Dermis blood vessel endothelial cell (primary cell): ENCODE measurements at places on chromosomes 11 and 22. TPM values are rescaled to one million over a fixed set of nuclear protein-coding genes. Genes with fewer than 3 reads are reported as not detected.

Gene APOA5
- total RNA-seq = not detected in 2 replicates

Gene DERL3
- total RNA-seq = 0.68 and 1.3 TPM in 2 replicates

Gene CDHR5
- not detected in 2 replicates for total RNA-seq

Gene OR4C15
- not detected in 2 replicates for total RNA-seq

Gene OR4D5
- total RNA-seq = not detected in 2 replicates

Gene SLC25A18
- not detected in 2 replicates for total RNA-seq

Gene FXYD6
- total RNA-seq = 1.1 and 1.7 TPM in 2 replicates

Gene PRAME
- not detected in 2 replicates for total RNA-seq

Gene IL10RA
- total RNA-seq = 0.09 TPM in 1 of 2 replicates, not detected in the other

Gene SLC22A12
- total RNA-seq = not detected in 2 replicates

Gene SCN4B
- total RNA-seq = 0.09 TPM in 1 of 2 replicates, not detected in the other

Gene MRGPRX4
- 0.19 and 0.51 TPM in 2 replicates for total RNA-seq

Gene GAL3ST1
- 0.05 and 0.17 TPM in 2 replicates for total RNA-seq

Gene ATP5MG
- 46.4 and 58.9 TPM in 2 replicates for total RNA-seq

Gene TMEM191C
- total RNA-seq = 0.60 and 0.68 TPM in 2 replicates

Gene CCDC86
- 14.0 and 31.2 TPM in 2 replicates for total RNA-seq

Gene PTPRCAP
- 1.0 and 2.2 TPM in 2 replicates for total RNA-seq

Gene PHLDA2
- 0.51 and 1.5 TPM in 2 replicates for total RNA-seq

Gene C11orf91
- total RNA-seq = not detected in 2 replicates

Gene PRSS23
- 79.1 and 236 TPM in 2 replicates for total RNA-seq

Gene DUSP8
- 0.37 and 1.2 TPM in 2 replicates for total RNA-seq

Gene WT1
- total RNA-seq = not detected in 2 replicates

Gene SAA1
- total RNA-seq = 0.98 and 3.1 TPM in 2 replicates

Gene TSGA10IP
- total RNA-seq = not detected in 2 replicates

Gene SLC22A8
- not detected in 2 replicates for total RNA-seq

Gene EWSR1
- total RNA-seq = 153 and 156 TPM in 2 replicates

Gene NAV2
- 6.8 and 10.0 TPM in 2 replicates for total RNA-seq

Gene SMCO4
- 6.2 and 25.5 TPM in 2 replicates for total RNA-seq

Gene KAT5
- total RNA-seq = 35.7 and 38.5 TPM in 2 replicates

Gene CTNND1
- 298 and 352 TPM in 2 replicates for total RNA-seq

Gene CD6
- not detected in 2 replicates for total RNA-seq

Gene WBP2NL
- 0.34 TPM in 1 of 2 replicates, not detected in the other for total RNA-seq

Gene CNTF
- total RNA-seq = 1.7 and 2.8 TPM in 2 replicates

Gene MS4A1
- not detected in 2 replicates for total RNA-seq
